Lung (tissue), 17 donors: ENCODE measurements at places on chromosomes 2 and 18. TPM values are rescaled to one million over a fixed set of nuclear protein-coding genes. Genes with fewer than 3 reads are reported as not detected.

GRCh38 chr2:144683966-144684365 is 164.0 kb upstream of the ZEB2 start:
- DNase-seq = no peak

GRCh38 chr2:37625796-37626571 is 45.5 kb downstream of the CDC42EP3 start:
- peak; percentile 60 for DNase-seq

DNA sequence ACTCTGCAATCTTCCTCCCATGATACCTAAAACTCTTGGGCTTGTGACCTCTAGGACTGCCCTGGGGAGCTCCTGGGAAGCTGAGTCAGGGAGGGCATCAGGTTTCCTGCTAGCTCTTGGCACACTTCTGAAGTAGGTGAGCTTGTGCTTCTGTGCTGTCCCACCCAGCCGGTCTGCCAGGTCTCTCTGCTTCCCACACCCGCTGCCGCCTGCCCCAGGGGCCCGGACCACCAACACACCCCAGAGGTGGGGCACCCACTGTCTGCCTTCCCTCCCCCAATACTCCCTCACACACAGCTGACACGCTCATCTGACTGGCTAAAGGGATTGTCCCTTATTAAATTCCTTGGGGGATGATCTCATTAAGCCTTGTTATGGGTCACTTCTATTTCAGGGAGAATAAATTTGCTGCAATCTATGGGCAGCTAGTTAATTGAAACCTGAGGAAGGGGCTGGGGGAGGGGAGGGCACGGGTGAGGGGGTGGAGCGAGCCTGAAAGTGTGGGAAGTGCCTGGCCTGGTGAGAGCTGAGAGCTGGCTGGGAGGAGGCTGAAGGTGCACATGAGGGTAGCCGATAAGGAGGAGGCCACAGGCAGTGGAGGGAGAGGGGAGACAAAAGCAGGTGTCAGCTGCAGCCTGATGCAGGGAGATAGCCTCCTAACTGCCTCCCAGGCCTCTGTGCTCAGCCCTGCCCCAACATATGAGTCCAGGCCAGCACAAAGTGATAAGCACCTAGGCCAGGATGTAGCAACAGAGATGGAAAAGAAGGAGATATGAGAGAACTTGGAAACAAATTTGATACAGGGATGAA is 48.8 kb downstream of the HAUS1 start:
- peak; percentile 51 for DNase-seq

DNA sequence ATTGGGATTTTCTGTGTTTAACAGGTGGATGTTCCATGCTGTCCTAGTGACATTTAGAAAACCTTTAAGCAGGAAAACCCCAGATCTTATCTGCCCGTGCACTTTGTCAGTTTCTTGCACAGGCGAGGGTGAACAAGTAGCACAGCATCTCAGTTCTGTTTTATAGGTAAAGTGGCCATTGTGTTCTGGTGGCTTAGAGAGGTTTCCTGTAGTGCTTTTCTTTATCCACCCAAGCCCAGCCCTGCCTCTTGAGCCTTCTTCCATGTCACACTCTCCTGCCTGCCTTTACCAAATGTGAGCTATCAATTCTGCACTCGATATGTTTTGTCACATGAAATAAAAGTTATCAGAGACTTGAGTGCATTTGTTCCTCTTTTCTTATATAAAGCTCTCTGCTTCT is 135.3 kb upstream of the NOSTRIN start:
- DNase-seq = no peak

- DNase-seq = peak; percentile 44
Observed at GRCh38 chr2:77016443-77017354, 505.5 kb downstream of the LRRTM4 start.

- peak; percentile 34 for DNase-seq
Observed at GRCh38 chr2:74130211-74130995, 17.3 kb downstream of the BOLA3 start.

DNA sequence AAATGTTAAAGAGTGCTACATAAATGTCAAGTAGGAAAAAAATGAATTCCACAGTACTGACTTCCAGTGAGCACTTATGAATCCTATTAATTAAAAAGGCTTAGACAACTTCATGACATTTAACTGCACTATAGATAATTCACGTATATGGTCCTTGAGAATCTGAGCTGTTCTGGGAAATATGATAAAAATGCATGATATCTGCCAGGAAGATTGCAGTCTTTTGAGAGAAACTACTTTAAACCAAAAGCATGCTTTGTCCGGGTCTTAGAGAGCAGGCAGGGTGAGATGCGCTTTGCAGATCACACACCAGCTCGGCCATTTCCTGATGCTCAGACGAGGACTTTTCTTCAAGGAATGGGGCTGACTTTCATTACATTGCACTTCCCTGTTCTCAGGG is 42.6 kb downstream of the CMPK2 start:
- DNase-seq = peak; percentile 34

Gene ZFP36L2
- 38.3 TPM for polyA plus RNA-seq

Gene ALKAL2
- polyA plus RNA-seq = 13.4 TPM

Gene LYPD6B
- polyA plus RNA-seq = 2.5 TPM

Gene SPC25
- polyA plus RNA-seq = 0.77 TPM

Gene TTC31
- 13.7 TPM for polyA plus RNA-seq

Gene EVX2
- polyA plus RNA-seq = not detected

Gene ANAPC1
- polyA plus RNA-seq = 6.6 TPM

Gene PROKR1
- not detected for polyA plus RNA-seq
